ENCODE measurements at places on chromosomes 7 and 10. TPM values are rescaled to one million over a fixed set of nuclear protein-coding genes. Genes with fewer than 3 reads are reported as not detected.

GPR15LG gene
- not detected for total RNA-seq

GRCh38 chr7:66176914-66177313 is 28.2 kb upstream of the TPST1 start:
- DNase-seq, result no peak

- no peak for DNase-seq
Observed at GRCh38 chr7:111531993-111532392, 30.3 kb downstream of the IMMP2L start.

BICC1 gene
- 11.0 TPM for total RNA-seq

GRCh38 chr10:118062798-118063238 is 16.1 kb upstream of the RAB11FIP2 start:
- DNase-seq, result no peak

DNA sequence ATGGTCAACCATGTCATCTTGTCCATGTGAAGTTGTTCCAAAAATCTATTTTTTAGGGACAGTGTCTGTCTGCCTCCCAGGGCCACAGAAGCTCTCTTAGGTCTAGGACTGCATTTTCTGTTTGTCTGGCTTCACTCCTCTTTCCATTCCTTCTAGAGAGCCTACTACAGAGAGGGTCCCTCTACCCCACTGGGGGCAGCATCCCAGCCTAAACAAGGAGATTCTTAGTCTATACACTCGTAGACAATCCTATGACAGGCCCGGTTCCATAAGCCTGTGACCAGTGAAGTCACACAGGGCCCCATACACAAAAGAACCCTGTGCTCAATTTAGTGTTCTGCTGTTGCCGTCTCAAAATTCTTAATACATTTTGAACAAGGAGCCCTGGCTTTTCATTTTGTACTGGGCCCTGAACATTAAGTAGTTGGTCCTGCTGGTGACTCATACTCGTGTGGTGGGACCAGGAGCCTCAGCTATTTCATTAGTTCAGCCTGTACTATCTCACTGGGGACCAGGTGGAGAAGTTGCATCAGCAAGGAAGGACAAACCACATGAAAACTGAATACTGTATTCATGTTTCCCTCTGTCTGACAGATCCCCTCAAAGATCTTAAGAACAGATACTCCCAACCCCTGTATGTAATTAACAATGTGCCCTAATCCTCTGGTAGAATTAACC is 23.5 kb upstream of the FAM180A start:
- no peak for DNase-seq

GRCh38 chr7:140940898-140941297 is 16.2 kb upstream of the BRAF start:
- DNase-seq, result no peak

ADAM12 gene
- 0.92 TPM for total RNA-seq

PRSS37 gene
- not detected for total RNA-seq

Data from lower lobe of right lung (tissue), 2 donors.